ENCODE measurements at places on chromosomes 4 and X.

DNA sequence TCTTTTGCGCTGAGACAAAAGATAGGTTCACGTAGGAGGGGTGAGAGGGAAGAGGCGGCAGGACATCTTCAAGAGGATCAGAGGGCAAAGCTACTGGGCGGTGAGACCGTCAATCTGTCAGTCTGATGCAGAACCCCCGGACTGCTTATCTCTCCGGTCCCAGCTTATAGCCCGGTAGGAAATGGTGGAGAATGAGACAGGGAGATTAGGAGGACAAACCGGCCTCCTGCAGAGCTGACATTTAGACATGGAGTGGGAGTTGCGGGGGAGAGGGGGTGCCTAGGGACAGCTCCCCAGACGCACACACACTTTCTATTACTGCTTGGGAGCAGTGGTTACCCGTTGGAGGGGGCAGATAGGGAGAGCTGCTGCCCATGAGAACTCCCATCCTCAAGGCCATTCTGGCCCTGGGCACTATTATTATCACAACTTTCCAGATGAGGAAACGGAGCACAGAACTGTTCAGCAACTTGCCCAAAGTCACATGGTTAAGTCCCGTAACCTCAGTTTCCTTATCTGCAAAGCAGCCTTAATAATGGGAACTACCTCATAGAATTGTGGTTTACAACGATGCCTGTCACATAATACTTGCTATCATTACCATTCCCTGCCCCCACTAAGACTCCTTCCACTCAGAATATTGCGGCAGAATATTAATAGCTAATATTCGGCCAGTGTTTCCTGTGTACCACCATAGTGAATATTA is 1.1 kb upstream of the HDAC6 start:
- peak; percentile 66 for DNase-seq

- no peak for DNase-seq
These were observed 37.9 kb downstream of the FAT1 start for GRCh38 chr4:186685767-186686183.

DNA sequence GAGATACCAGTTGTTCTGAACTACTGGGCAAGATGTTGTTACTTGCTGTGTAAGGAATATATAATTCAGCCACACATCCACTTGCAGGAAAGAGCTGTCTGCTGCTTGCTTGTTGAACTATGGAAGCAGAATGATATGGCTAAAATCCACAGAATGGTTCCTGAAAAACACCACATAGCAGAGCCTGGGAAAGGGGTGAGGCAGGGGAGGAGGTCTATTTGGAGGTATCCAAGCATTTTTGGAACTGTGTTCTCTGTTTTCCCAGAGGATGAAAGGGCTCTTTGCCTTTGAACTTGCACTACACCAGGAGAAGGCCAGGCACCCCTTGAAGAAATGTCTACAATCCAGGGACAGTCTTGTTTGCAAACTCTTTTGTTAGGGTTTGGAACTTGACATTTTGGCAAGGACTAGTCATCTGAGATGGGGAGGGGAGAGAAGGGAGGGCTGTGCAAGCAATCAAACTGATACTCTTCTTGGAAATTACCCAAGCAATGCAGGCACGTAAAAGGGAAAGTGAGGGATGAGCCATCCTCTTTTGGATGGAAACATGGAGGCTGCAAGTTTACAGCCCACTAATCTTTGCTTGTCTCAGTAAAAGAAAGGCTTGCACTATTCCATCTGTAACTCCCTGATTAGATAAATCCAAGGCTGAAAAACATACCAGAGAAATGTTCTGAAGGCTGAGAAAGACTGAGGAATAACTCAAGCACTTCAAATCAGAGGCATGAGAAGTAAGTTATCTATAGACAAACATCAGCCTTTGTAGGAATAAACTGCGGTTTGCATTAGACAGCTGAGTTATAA is 141.0 kb downstream of the TSPAN5 start:
- no peak for DNase-seq

DNA sequence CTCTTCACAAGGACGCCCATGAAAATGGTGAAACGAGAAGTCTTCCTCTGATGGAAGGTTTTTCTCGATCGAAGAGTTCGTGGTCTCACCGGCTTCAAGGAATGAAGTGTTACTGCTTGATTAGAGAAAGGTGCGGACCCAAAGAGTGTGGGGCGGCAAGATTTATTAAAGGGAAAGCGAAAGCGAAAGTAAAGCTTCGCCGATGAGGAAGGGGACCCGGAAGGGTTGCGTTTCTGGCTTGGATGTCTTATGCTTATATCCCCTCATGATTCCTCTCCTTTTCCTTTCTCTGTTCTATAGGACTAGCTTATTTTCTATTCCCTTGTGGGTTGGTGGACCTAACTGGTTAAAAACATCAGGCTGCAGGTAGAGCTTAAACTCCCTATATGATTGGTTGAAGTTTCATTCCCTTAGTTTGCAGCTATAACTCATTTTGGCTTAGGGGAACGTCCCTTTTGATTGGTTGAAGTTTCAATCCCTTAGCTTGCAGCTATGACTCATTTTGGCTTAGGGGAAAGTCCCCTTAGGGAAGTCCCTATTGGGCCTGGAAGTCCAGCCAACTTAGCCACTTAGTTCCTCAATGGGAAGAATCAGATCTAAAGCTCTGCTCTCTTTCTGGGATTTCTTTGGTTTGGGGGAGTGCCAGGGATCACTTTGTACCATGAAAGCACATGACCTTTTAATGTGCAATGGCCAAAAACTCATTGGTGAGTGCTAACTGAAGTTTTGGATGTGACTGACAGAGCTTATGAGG is 1025.0 kb upstream of the PCDH10 start:
- no peak for DNase-seq

DNA sequence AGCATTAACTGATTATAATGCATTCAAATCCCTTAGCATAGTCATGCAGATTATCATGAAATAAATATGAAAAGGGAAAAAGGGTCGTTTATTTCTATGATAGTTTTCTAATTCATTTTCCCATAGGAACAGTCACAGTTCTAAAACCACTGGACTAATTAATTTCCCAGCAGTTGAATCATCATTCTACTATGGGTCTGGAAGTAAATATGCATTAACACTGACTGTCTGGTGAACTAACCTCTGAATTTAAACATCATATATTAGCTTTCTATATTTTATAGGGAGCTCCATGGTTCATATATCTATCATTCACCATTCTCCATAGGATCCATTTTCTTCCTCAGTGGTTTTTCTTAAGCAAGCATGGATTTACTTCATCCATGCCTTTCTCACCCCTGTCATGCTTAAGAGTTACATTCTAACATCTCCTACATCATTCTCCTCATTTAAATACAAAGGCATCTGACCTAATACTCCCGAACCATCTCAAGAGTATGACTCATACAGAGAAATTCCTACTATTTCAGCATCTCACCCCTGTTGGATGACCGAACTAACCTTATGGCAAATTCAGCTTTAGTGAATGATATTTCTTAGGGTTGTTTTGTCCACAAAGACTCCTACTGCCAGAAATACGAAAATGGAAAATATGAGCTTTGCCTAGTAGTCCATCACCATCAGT is 198.7 kb upstream of the ADAMTS3 start:
- DNase-seq = no peak

DNA sequence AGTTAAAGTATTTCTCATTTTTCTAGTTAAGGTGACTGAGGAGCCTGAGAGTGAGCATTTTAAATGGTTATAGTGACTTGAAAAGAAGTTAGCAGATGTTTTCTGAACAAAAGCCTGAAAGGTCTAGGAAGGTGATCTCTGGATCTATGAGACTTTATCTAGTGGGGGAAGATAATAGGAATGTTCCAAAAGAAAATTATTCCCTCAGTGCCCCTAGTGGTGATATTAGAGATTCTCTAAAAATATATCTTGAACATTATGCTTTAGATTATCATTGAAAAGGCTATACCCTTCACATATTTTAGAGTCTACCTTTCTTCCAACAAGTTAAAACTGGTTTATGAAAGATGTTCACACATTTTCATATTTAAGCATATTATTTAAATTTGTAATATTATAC is 69.0 kb upstream of the SPANXN1 start:
- no peak for DNase-seq
